Cardiac fibroblast (primary cell): ENCODE measurements at places on chromosomes 6 and 20.

GRCh38 chr6:73585566-73586415 is 65.0 kb upstream of the EEF1A1 start:
- DNase-seq: peak; percentile 87

- DNase-seq: no peak
Observed at GRCh38 chr20:2468581-2469407, 1.8 kb downstream of the SNRPB start.

- no peak for DNase-seq
Observed at GRCh38 chr6:38387461-38387860, 252.3 kb downstream of the BTBD9 start.

- no peak for DNase-seq
Observed at GRCh38 chr20:23448167-23448566, 4.5 kb downstream of the CST11 start.

- DNase-seq: peak; percentile 99
Observed at GRCh38 chr6:160431226-160431625, 83.0 kb downstream of the SLC22A3 start.
